ENCODE measurements at places on chromosomes 3 and 15.

GRCh38 chr15:78726870-78727551 is 84.3 kb downstream of the ADAMTS7 start:
- DNase-seq: no peak

DNA sequence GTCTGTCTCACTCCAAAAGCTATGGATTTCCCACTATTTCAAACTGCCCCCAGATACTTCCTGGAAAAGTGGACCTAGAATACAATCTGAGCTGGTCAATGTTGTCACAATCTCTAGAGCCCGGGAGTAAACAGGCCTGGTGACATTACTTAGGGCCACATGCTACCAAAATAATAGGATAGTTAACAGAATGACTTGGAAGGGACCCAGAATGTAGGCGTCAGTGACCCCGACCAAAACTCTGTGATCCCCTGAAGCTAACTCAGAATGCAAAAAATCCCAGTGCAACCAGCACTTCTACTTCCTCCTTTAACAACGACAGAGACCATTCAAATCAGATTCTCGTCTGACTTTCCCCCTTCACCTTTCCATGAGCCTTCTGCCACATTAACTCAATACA is 51.5 kb upstream of the CDV3 start:
- DNase-seq: no peak

GRCh38 chr15:68302729-68303128 is 25.2 kb downstream of the FEM1B start:
- DNase-seq: no peak

DNA sequence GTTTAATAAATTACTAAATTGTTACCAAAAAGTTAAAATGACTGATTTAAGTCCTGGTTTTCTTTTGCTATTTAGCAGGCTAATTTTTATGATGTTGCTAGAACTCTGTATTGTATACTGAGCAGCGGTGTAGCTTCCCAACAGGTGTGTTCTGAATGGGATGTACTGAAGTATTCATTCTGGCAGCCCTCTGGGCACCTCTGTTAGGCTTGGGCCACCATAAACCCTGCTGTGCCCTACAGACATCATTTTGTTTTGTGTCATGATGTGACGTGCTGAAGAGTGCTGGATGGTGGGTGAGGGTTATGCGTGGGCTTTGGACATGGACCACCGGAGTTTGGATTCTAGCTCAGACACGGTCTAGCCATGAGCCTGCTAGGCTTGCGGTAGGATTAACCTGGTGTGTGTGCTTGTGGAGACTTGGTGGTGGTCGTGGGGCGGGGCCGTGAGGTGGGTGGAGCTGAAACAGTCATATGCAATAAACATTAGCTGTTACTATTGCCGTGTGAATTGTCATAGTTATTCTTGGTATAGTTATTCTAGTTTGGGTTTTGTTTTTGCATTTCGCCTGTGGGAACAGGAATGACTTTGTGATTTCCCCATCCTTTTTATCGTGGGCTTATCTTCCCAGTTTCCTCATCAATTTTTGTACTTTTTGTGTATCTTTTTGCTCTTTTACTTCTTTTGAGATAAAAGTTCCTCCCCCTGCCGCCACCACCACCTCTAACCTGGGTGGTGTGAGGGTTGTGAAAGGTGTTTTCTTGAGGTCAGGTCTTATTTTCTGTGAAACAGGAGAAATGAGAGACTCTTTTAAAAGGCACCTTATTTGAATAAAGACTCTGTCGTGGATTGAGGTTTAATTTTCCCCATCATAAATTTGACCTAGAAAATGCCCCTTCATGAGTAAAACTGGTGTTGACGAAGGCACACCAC is 93.7 kb downstream of the MCTP2 start:
- no peak for DNase-seq

DNA sequence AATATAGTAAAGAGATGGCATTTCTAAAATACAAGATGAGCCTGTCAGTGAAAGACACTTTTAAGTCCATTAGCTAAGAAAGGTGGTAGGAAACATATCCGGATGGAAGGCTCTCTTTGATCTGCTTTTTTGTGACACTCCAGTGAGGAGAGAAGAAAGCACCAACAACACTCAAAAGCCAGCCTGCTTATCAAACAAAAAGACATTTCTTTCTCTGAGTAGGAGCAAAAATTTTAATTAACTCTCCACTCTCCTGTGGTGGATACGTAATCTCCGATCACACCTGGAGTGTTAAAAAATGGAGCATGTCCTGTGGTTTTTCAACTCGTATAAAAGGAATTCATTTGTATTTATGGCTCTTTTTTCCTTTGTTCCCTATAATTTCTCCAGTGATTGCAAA is 65.3 kb downstream of the OXNAD1 start:
- no peak for DNase-seq

- no peak for DNase-seq
Observed at GRCh38 chr3:45095916-45096526, 50.2 kb downstream of the CDCP1 start.

All from activated T-helper 1 cell treated with Interleukin-2 at 50 U/mL for 16 hours (primary cell).